ENCODE measurements at places on chromosomes 3 and 15. TPM values are rescaled to one million over a fixed set of nuclear protein-coding genes. Genes with fewer than 3 reads are reported as not detected.

Gene C3orf20
- 0.16 TPM for total RNA-seq

Gene POTEB
- not detected for total RNA-seq

Gene CLEC3B
- not detected for total RNA-seq

Gene PATL2
- 19.8 TPM for total RNA-seq

Gene A4GNT
- total RNA-seq: not detected

Gene ALDH1L1
- total RNA-seq: not detected

Gene SCAANT1
- total RNA-seq: not detected
